ENCODE measurements at places on chromosomes 1 and 21.

- DNase-seq, result no peak
Observed at GRCh38 chr1:183374825-183375224, 43.4 kb downstream of the NMNAT2 start.

- DNase-seq, result no peak
Observed at GRCh38 chr1:65894738-65895605, 102.3 kb downstream of the PDE4B start.

DNA sequence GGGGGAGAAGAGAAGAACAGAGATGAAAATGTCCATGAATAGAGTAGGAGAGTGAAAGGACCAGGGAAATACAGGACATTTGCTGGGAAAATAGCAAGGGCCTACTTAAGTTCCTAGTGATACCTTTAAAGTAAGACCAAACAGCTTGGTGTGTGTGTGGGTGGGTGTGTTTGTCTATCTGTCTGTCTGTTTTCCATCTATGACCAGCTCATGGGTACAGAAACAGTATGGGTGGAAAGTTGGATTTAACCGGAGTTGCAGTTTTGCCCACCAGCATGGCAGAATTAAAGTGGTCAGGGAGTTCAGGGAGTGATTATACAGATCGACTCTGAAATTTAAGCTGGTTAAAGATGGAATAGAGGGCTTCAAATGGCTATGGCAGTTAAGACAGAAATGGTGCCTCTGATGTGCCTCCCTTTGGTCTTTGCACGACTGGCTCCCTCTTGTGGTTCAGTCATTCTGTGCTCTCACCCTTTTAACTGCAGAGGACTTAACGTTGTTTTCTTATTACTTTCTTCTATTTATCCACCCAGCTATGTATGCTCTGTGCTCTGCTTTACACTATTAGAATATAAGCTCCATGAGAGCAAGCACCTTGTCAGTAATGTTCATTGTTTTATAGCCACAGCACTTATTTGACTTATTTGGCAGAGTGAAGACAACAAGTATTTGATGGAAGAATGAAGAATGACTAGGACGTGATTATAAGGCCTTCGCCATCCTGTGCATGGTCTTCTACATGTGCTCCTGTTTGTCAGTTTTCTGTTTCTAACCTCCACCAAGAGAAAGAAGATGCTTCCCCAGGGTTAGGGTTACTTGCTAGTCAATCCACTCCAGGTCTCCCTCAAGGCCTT lies 72.7 kb upstream of the AK4 start:
- DNase-seq, result peak; percentile 68

GRCh38 chr1:32742956-32743355 lies 40.4 kb upstream of the SYNC start:
- DNase-seq, result no peak

DNA sequence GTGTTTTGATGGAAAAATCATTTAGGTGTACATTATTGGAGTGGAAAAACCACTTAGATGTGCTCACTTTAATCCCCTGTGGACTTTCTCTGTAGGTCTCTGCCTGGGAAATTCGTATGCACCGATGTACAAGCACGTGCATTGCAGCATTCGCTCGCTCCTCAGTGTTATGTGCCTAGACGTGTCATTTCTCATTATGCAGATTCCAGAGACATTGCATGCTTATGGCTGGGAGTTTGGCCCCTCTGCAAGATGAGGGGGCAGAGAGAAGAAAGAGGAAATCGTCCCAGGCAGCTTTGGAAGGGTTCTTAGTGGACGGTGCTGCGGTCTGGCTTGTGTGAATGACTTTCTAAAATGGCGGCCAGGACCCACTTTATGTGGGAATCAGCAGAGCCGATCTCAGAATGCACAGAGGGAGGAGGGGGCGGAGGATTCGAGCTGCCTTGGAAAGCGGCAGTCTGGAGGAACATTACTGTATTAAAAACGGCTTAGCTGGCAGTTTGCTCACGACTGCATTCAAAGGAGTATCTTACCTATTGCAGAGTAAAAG lies 2.3 kb downstream of the SPEN start:
- peak; percentile 39 for DNase-seq

DNA sequence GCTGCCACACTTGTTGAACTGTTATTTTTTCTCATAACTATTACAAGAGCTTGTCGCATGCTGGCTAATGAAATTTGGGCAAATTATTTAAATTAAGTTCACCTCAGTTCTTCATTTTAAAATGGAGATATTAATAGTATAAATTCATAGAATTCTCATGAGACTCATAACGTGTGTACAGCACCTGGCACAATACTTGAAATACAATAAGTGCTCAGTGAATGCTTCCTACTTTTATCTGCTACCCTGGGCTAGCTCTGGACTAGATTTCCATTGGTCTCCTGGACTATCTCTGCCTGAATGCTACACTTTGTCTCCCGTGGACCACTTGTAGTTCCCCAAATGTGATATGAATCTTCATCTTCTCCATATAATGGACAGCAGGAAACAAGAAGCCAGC lies 919 bp downstream of the SLAMF6 start:
- no peak for DNase-seq

- peak; percentile 55 for DNase-seq
Observed at GRCh38 chr21:31559368-31560119, 99.9 kb upstream of the SOD1 start.

- DNase-seq, result no peak
Observed at GRCh38 chr1:24513706-24514105, 11.1 kb downstream of the RCAN3 start.

- DNase-seq, result peak; percentile 56
Observed at GRCh38 chr1:199298825-199299224, 660.0 kb downstream of the PTPRC start.

GRCh38 chr1:146012703-146013558 lies 8.6 kb downstream of the HJV start:
- peak; percentile 81 for DNase-seq

DNA sequence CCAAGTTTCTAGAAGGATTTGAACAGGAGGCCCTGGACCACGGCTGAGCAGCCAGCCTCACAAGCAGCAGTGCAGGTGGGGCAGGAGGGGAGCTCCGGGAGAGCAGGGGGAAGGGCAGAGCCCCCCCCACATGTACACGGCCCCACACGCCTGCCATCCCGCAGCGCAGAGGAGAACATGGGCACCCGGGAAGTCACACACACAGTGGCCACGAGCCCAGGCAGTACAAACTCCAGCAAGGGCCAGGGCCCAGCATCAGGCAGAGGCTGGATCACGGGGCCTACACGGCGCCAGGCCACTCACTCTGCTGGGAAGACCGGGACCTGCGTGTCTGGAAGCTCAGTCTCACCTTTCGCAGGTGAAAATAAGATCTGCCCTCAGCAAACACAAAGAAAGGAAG lies 5.2 kb downstream of the SUMO3 start:
- DNase-seq, result no peak

DNA sequence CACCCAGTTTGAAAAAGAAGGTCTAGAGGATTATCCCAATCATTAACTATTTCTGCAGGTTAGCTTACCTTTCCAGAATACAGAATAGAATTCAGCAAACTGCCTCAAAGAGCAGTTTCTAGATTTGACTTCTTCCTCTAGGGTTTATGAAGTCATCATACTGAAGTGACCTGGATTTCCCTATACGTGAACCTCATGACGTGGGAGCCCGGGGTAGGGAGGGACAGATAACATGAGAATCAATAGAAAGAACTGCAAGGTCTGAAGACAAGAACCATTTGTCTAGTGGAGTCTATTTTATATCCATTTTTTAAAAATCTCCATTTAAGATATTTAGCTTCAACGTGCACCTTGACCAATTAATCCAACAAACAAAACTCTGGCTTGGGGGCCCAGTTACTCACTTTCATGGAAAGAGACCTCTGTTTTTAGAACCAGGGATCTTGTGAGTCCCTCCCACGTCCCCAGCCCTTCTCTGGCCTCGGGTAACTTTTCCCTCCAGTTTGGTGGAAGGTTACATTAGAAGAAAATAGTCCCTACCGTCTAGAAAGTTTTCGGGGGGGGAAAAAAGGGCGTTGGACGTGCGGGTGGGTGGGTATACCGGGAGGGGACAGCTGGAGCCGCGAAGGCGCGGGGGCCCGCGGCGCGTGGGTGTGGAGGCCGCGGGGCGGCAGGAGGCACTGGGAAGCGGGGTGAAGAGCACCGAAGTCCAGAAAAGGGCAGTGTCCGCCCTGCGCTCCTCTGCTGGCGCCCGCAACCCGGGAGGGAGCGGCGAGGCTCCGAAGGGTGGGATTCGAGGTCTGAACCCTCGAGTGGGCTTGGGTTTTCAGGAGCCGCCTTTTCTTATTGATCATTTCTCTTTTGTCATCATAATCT lies 13.8 kb upstream of the POGZ start:
- peak; percentile 56 for DNase-seq

DNA sequence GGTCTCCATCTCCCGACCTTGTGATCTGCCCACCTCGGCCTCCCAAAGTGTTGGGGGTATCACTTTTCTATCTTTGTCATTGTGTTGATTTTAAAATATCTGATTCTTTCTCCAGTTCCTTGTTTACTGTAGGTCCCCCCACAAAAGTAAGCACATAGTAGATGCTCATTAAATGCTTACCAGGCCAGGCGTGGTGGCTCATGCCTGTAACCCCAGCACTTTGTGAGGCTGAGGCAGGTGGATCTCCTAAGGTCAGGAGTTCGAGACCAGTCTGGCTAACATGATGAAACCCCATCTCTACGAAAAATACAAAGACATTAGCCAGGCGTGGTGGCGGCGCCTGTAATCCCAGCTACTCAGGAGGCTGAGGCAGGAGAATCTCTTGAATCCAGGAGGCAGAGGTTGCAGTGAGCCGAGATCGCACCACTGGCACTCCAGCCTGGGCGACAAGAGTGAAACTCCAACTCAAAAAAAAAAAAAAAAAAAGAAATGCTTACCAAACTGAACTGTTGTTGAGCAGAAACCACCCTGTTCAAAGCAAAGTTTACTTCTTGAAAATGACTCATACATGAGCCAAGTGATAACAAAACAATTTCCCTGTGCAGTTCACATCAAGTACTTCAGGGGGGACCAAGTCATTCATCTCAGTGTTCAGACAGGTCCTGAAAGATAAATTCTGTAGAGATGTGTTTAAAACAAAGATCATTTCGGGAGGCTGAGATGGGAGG lies 24.3 kb upstream of the NID1 start:
- DNase-seq, result no peak

DNA sequence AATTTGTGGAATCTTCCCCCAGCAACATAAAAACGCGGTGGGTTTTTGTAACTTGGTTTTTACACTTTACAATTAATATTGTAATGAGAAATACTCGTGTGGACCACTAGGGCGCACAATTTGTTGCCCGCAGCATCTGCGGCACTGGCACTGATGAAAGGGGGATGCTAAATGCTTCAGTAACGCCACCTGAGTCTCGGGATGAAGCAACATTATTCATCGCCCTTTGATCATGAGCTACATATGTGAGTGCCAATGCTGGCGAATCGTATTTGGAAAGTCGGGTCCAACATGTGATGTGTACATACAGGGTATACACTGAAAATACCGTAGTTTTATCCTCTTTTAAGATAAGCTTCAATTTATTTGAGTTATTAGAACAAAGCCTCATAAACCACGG lies 34.2 kb upstream of the COX20 start:
- DNase-seq, result peak; percentile 26

- DNase-seq, result no peak
Observed at GRCh38 chr21:28429161-28429560, 563.5 kb downstream of the LTN1 start.

GRCh38 chr21:24045775-24046215 lies 1561.5 kb downstream of the MRPL39 start:
- DNase-seq, result no peak

GRCh38 chr1:226424221-226425003 lies 16.5 kb upstream of the PARP1 start:
- DNase-seq, result peak; percentile 11

DNA sequence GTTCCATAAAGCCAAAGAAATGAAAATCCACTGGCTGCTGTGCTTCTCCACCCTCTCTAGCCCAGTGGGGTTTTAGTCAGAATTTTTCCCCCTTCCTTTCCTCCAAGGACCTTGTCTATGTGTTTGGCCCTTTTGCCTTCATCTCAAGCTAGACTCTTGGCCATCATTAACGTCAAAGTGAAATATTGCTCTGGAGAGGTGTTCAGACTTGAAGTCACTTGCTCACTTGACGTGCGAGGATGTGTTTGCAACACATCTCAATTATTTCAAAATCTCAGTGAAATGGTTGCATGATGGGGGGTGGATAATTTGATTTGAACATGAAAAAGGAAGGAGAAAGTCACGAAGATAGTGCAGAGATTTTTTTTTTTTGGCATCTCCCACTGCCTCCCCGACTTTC lies 13.6 kb downstream of the EVA1C start:
- DNase-seq, result no peak

DNA sequence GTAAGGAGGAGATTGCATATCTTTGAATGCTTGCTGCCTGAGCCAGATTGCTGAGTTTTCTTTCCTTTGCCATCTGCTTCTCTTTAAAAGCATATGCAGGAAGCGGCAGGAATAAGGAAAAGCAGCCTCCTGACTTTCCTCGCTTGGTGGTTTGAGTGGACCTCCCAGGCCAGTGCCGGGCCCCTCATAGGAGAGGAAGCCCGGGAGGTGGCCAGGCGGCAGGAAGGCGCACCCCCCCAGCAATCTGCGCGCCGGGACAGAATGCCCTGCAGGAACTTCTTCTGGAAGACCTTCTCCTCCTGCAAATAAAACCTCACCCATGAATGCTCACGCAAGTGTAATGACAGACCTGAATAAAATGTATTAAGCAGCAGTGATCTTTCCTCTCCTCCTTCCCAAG lies 1.5 kb downstream of the CORT start:
- DNase-seq, result peak; percentile 79
